ENCODE measurements at places on chromosomes 16 and 17.
A peak's percentile ranks its signal among the peaks of the same experiment; 100 is the strongest.

DNA sequence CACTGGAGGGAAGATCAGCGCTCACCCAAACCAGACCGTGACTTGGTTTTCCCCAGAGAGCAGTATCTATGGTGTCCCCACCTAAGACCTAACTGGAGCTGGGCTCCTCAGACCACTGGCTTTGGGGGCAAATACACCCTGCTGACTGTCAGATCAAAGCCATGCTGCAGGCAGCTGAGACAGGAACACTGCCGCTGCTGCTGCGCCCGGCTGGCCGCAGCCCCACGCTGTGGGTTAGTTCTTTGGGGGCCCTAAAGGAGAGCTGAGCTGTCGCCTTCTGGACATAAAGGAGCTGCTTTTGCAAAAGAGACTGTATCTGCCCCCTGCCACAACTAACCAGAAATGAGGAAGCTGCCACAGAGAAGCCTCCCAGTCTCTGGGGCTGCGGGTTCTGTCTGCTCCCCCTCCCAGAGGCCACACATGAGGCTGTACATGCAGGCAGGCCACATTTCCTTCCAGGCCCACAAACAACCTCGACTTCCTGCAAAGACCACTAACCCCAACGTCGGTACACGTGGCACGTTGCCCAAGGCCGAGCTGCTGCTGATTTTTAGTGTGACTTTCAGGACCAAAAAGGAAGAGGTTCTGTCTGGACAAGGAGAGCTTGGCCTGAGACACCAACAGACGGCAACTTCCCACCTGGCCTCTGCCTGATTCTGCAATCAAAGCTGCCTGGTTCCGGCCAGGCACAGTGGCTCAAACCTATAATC, 18.2 kb upstream of the ABR start:
- DNase-seq = peak; percentile 53

GRCh38 chr17:70604854-70605253, 435.5 kb downstream of the KCNJ2 start:
- no peak for DNase-seq

DNA sequence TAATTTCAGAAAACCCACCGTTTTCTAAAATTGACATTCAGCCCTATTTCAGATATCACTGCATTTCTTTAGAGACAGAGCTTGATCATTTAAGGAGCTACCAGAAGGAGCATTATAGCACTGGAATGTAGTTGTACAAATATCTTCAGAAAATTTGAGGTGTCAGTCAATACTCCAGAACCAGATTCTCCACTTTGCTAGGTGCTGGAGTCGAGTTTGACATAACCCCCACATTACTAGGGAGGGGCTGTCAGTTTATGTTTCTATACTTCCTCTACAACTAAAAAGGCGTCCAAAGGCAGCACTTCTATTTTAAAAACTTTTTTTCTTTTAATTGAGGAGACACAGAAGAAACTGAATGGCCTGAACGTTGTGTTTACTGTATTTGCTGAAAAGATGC, 892 bp upstream of the KIAA0513 start:
- no peak for DNase-seq

- peak; percentile 74 for DNase-seq
Measured at GRCh38 chr16:11796227-11797165, 562 bp downstream of the ZC3H7A start.

DNA sequence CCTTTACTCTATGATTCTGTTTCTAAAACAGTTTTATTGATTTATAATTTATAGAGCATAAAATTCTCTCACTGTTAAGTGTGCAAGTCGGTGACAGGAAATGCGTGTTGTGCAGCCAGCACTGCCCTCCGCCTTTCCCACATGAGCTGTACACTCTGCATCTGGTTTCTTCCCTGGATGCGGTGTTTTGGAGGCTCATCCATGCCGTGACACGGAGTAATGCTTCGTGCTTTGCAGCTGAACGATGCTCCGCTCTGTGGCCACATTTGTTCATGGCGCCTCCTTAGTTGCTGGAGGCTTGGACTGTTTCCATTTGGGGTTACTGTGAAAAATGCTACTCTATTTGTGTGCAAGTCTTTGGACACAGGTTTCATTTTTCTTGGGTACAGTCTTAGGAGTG, 7.2 kb upstream of the IGFALS start:
- DNase-seq = no peak
